NCI-H1417 treated with DMSO at 0.1 percent for 48 hours (cell line): ENCODE measurements at places on chromosomes 4 and X.

DNA sequence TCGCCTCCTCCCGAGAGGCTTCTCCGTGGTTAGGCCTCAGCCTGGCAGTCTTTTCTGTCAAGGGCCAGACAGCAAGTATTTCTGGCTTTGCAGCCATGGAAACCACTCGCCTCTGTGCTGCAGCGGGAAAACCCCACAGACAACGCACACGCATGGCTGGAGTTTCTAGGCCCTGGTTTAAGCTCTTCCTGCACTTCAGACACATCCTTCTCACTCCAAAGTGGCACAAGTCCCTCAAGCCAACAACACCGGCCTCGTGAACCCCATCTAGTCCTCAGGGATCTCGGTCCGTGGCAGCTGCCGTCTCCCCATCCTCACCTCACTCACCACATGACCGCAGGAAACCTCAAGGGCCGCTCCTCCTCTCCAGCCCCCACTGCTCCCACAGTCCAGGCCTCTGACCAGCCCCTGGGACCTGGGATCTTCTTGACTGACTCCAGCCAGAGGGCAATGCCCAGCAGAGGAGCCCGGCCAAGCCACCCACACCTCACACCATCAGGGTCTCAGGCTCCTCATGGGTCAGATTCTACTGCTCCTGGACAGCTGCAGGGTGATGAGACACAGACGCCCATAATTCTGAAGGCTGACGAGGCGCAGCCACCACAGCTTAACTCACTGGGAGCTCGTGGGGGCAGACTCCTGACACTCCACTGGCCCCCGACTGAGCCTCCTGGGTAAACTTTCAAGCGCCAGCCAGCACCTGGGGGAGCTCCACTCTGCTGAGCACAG is 21.7 kb downstream of the LETM1 start:
- no peak for DNase-seq

GRCh38 chr4:135934026-135934425 is 1598.3 kb downstream of the PCDH18 start:
- no peak for DNase-seq

DNA sequence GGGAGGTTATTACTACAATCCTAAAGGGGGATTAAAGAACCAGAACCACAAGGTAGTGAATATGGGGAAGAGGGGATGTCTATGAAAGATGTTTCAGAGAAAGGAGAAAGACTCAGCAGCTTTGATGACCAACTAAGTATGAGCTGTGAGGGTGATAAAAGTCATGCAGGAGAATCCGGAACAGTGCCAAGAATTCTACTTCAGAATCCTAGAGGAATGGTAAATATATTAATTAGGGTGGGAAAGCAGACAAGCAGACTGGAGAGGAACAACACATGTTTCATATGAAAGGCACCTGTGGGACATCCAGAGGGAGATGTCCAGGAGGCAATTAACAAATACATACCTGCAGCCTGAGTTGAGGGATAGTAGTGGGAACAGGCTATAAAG is 642.2 kb upstream of the DIPK2B start:
- DNase-seq, result no peak

- DNase-seq, result no peak
Measured at GRCh38 chrX:79080141-79080540, 64.3 kb upstream of the GPR174 start.

- no peak for DNase-seq
Measured at GRCh38 chrX:25112156-25112555, 96.4 kb upstream of the ARX start.

GRCh38 chrX:133939655-133940302 is 45.6 kb downstream of the GPC3 start:
- DNase-seq, result no peak

DNA sequence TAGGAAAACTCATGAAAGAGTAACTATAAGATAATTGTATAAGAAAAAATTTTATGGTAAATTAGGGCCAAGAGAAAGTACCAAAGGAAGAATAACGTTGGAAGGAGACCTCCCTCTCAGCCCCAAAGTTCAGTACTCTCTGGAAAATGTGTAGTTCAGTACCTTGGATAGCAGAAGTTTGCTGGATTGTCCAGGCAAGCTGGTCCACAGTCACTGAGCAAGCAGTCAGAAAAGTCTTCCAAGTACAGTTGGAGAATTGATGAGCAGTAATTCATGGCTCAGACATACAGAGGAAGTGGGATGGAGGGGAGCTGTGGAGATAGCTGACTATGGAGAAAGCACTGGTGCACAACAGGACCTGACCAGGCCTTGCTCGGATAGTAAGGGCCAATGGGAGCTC is 598.2 kb upstream of the NDST4 start:
- no peak for DNase-seq

GRCh38 chrX:57900975-57901374 is 9.3 kb downstream of the ZXDA start:
- DNase-seq, result no peak

GRCh38 chr4:165027762-165028402 is 3.9 kb upstream of the TRIM60 start:
- DNase-seq, result no peak

GRCh38 chr4:94348666-94349065 is 6.0 kb upstream of the HPGDS start:
- no peak for DNase-seq

DNA sequence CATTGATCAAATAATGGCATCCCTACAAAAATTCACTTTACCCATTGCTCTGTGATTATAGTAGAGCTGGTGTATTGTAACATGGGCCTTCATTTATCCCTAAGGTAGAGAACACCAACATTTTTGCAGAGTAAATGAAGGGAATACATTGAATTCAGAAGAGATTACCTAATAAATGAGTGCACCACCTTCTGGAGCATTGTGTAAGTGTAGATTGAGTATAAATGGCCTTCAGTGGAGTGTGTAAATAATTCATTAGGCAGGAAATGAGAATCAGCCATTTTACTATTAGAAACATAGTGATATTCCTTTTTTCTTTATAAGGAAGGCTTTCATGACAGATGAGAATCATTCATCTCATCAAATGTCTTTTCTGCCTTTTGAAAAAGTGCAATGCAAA is 155.8 kb downstream of the FAM47B start:
- DNase-seq, result no peak

GRCh38 chr4:100695039-100695654 is 177.3 kb upstream of the EMCN start:
- DNase-seq, result no peak

DNA sequence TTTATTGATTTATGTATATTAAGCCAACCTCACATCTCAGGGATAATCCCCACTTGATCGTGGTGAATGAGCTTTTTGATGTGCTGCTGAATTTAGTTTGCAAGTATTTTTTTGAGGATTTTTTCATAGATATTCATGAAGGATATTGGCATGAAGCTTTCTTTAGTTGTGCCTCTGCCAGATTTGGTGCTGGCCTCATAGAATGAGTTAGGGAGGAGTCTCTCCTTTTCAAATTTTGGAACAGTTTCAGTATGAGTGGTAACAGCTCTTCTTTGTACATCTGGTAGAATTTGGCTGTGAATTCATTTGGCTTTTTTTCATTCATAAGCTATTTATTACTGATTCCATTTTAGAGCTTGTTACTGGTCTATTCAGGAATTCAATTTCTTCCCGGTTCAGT is 197.2 kb upstream of the NDST4 start:
- DNase-seq, result no peak

GRCh38 chr4:65007841-65008439 is 598.7 kb upstream of the TECRL start:
- peak; percentile 14 for DNase-seq
